ENCODE measurements at places on chromosomes 11 and 22.

DNA sequence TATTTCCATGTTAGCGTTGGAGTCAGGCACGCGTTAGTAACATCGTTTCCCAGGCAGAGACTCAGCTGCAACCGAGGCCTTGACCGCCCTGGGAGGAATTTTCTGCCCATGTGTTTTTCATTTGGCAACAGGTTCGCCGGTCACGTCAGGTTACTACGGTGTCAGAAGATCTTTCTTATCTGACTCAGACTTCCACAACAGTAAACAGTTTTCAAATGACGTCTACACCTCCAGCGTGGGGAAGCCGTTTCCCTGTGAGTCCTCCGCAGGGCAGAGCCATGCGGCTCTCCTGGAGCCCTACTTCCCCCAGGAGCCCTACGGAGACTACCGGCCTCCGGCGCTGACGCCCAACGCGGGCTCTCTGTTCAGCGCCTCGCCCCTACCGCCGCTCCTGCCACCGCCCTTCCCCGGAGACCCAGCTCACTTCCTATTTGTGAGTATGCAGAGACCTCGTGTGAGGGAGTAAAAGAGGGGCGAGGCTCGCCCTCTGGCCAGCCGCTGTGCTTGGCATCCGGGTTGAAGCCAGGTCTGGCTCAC, 14.3 kb upstream of the POU2AF3 start:
- DNase-seq, result no peak

- no peak for DNase-seq
These were observed 118.0 kb downstream of the RASSF10 start for GRCh38 chr11:13127161-13127560.

DNA sequence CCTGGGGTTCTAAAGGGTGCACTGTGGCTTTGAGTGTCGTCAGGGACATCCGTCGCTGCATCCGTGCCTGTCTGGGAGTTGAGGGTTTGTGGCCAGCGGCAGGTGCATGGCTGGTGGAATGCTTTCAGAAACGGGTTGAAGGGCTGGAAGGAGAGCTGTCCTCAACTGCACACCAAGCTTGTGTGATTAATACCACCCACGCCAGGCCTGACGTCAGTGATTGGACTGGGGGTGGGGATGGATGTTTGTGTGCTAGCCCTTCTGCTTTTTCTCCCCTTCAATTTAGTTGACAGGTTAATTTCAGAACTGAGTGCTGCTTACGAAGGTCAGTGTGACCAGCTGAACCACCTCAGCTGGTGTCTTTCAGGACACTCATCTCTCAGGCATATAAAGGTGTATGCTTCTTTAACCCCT, 3.2 kb upstream of the GAB2 start:
- no peak for DNase-seq

GRCh38 chr11:128157423-128158298, 429.7 kb downstream of the ETS1 start:
- DNase-seq, result peak; percentile 63

GRCh38 chr22:27463121-27463660, 338.4 kb downstream of the MN1 start:
- no peak for DNase-seq

DNA sequence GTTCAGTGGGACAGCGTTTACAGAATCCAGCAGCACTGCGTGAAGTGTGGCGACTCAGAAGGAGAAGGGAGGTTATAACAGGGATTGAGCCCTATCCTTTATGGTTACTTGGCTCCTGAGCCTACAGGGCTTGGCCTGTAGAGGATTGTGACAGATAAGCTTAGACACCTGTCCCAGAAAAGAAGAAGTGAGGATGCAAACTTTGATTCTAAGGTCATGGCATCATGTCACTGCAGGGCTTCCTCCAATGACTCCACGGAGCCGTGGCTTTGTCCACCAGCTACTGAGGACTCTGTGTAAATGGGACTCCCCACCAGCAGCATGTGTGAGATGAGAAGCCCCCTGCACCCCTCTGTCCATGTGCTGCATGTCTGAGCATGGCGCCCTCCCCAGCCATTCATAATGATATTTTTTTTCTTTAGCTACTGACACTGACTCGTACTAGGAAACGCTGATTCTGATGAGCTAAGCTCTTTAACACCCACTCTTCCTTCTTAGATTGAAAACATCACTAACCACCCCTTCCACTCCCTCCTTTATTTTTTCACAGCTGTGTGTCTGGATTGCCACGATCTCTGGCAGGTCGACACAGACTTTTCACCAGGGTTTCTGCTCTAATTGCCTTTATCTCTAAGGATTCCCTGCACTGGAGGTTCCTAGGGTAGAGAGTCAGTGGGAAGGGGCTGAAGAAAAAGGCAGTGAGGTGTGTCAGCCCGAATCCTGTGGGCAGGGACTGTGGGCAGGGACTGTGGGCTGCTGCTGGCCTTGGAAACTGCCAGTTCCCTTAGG, 65.5 kb upstream of the TTC12 start:
- DNase-seq, result no peak

DNA sequence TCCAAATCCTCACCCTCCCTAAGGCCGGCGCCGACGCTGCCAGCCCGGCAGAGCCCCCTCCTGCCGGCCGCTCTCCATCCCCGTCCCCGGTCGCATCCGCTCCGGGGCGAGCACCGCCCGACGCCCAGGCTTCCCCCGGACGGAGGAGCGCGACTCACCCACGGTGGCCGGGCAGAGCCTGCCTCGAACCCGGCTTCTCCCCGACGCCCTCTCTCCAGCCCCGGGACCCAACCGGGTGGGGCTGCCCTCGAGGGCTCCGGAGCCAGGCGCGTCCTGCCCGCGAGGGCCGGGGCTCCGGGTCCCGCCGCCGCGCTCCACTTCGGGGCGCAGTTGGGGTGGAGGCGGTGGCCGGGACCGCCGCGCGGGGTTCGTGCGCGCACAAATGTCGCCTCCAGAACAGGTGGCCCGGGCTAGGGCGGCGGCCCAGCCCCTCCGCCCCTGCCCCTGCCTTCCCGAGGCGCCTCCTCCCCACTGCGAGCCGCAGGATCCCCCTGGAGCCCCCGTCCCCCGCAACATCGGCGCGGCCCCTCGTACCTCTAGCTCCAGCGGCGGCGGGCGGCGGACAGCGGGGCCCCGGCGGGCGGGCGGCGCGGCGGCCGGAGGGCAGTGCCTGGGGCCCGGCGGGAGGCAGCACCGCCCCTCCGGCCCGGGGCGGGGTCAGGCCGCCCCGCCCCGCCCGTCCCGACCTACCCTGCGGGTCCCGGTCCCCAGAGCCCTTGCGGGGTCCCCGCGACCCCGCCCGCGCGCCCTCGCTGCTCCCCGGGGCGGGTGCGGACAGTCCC, at the start of gene A4GALT:
TSS of gene A4GALT (minus strand) at position 608 of the 782 bp plus-strand sequence. CDS start 26,919 bp downstream, outside the sequence.
- DNase-seq, result peak; percentile 70

- no peak for DNase-seq
These were observed 285.2 kb downstream of the METTL15 start for GRCh38 chr11:28393348-28393747.

DNA sequence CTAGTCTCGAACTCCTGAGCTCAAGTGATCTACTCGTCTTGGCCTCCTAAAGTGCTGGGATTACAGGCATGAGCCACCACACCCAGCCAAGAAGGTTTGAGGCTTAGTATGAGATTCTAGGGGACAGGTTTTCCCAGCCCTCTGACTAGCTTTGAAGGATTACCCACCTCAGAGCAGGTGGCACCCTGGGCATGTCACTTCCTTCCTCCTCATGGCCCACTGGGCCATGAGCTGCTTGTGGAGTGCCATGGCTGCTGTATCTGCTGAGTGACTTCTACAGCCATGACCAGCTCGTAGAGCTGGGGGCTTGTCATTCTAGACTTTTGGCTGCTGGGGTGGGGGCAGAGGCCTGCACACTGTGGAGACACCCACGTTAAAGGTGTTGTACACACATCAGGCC, 25.1 kb downstream of the TOM1 start:
- DNase-seq, result no peak

- DNase-seq, result no peak
These were observed 46.7 kb upstream of the PARVG start for GRCh38 chr22:44133901-44134571.

DNA sequence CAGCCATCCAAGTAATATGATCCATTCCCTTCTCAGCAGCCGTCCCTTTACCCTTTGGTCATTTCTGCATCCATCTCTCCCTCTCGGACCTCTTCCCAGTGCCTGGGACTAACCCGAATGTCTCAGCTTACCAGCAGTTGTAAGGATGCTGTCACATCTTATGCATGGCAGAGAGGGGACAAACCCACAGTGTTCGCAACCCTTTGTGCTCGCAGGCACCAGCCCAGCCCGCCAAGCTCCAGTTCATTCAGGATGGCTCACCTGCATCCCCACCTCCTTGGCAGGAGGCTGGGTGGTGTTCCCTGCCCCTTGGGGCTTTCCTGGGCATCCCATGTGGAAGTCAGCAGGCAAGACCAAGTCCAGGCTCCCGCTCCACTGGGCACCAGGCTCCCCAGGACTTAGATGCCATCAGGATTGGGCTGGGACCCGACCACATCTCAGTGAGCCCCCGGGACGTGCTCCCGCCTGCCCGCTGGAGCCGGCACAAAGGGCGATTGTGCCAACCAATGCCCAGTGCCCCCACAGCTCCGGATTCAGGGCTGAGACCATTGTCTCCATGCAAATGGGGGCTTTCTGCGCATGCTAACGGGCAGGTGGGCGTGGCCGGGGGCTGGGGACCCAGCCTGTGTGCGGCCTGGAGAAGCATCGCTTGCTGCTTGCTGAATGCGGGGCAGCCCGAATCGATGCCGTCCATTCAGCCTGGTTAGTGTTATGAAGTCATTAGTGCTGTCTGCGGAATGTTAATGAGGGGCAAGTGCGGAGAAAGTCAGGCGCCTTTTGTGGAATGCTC, 108.6 kb downstream of the KCNQ1OT1 start:
- no peak for DNase-seq

DNA sequence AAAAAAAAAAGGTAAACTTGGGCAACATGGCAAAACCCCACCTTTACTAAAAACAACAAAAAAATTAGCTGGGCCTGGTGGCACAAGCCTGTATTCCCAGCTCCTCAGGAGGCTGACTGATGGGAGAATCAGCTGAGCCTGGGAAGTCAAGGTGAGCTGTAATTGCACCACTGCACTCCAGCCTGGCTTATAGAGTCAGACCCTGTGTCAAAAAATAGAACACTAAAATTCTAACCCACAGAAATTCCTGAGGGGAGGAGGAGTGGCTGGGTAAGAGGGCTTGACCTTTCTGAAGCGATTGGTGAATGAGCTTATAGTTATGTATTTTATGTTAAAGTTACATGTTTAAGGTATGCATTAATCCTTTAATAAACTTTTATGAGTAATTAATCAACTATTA, 53.3 kb downstream of the FAT3 start:
- DNase-seq, result no peak

DNA sequence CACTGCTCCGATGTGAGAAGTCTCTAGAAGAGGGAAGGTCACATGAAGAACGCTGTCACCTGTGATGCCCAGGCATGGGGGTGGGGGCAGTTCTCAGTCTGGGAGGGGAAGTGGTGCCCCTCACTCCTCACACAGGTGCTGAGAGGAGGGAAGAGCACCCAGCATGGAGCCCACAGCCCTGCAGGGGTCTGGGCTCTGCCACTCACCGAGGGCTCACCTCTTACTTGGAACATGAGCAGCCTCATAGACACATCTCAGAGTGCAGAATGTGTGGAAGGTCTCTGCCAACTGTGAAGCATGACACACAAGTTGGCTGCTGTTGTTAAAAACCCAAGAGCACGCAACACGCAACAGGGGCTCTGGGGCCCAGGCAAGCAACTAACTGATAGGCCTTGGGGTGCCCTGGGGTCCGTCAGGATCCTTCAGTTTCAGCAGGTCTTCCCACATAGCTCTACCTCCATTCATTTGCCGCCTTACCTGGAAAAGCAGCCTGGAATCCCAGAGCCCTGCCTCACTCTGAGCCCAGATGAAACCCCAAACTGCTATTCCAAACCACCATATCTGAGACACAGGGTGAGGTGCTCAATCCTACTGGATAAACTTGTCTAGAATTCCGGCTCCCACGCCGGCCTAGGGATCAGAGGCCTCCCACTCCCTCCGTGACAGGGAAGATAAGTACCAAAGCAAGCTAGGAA, 17.5 kb upstream of the TMPRSS4 start:
- DNase-seq, result no peak

- peak; percentile 47 for DNase-seq
These were observed 253.0 kb upstream of the CCDC179 start for GRCh38 chr11:23112987-23113886.

DNA sequence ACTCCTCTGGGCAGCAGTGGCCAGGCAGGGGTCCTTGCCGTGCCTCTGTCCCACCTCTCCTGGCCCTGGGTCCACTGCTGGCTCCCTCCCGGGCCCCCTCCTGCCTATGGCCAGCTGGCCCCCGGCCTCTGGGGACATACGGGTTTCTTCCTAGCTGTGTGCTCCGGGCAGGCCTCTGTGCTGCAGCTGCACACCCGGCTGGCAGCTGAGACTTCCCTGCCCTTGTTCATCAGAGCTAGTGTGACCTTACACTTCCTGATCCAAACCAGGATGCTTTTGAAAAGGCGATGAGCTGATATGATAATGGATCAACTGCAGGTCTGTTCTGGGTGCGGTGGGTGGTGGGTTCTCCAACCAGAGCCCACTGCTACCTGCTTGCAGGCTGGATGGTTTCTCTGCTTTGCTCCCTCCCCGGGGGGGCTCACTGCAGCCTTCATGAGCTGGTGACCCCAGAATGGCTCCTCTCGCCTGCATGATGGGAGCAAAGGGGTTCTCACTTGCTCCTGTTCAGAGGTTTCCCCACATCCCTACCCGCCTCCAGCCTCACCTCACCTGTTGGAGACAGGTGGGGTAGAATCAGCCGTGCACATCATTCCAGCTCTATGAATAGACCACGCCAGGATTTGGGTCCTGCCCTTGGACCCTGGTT, 13.3 kb downstream of the B3GAT1 start:
- no peak for DNase-seq

DNA sequence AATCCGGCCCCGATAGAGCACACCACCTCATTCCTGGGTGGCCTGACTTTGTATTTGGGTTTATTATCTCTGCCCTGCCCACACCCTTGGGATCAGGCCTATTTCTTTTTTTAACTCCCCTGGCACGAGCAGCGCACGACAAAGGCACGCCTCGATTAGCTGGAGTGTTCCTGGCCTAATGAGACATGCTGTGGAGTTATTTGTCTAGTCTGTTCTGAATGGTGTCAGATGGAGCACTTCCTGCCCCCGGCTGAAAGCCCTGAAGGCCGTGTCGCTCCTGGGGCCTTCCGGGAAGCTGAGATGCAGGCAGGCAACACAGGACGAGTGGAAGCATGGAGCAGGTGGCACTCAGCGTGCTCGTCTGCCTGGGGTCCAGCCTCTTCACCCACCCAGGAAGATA, 47.1 kb downstream of the LARGE1 start:
- DNase-seq, result no peak

DNA sequence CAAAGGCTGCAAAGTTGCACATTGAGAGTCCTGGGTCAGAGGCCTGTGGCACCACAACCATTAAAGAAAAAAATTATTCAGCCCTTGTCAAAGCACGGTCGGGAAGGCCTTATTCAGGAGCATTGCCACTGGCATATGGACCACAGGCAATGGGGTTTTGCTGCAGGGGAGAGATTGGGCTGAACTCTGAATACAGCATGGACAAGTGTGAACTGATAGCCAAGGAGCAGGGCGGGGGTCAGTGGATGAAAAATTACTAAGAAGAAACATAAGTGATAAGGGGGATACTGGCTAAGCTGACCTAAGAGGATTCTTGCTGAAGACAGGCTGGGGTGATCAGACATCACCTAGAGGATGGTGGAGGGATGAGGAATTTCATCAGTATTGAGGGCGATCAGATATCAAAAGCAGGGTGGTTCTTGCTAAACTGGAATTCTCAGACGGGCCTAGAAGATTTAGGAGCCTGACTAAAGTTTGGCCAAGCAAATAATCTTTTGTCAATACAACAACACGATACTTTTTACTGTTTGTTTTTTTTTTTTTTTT, 3.3 kb upstream of the DGCR8 start:
- no peak for DNase-seq

Measured in ecto neural progenitor cell (in vitro differentiated cells).